ENCODE measurements at places on chromosomes 11 and 22.

DNA sequence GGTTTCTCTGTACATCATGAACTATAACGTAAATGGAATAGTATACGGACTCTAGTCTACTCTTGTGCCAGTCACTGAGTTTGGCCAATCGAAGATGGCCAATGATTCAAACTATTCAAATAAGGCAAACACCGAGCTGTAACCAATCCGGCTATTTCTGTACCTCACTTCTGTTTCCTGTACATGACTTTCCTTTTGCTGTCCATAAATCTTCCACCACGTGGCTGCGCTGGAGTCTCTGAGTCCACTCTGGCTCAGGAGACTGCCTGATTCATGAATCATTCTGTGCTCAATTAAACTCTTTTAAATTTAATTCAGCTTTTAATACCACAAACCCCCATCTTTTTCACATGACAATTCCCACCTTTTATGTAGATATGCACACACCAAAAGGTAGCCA, 1.5 kb upstream of the JAML start:
- no peak for DNase-seq

- DNase-seq = no peak
These were observed 22.0 kb upstream of the PATE1 start for GRCh38 chr11:125724125-125724524.

GRCh38 chr11:122778148-122778547, 60.2 kb upstream of the CRTAM start:
- no peak for DNase-seq

- DNase-seq = no peak
These were observed 60.4 kb upstream of the CD5 start for GRCh38 chr11:61041755-61042518.

DNA sequence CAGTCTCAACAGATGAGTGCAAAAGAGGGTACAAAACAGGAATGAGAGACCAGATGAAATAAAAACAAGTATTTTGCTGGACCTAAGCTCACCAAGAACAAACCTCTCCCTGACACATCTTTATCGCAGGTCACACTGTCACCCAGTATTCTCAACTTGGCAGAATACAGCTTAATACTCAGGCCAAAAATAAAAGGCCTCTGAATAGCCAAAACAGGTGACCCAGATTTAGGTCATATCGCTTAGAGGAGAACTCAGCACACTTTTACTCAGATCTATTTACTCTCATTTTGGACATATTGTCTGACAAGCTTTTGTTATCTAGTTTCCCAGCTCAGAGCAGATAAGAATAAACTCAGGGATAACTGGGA, 216.9 kb upstream of the SYN3 start:
- DNase-seq = no peak

DNA sequence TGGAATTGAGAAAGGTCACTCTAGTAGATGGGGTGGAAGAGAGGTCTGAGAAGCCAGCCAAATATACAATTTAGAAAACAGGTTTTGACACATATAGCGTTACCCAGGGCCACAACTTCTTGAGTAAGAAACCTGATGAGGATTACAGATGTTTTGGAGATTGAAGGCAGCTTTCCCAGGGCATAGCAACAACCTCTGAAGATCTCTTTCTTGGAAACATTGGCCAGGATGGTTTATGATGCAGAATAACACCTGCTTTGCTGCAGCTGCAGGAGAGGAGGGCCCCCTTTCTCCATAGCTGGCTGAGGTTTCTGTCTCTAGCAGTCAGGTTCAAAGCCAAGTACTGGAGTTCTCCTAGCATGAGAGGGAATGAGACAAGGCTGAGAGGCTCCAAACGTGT, 75.1 kb upstream of the NUP50 start:
- no peak for DNase-seq

DNA sequence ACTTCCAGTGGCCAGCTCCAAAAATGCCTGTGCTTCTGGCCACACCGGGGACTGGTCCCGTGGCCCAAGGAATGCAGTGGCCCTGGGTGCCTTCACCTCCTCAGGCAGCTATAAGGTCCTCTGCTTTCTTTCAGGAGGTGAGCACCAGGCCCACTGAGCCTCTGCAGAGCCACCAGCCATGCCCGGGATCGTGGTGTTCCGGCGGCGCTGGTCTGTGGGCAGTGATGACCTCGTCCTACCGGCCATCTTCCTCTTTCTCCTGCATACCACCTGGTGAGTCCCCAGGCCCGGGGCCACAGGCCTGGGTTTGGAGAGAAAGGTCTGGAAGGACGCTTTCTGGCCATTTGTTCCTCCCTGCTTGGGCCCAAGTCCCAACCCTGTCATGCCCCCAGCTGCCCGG, 32.5 kb upstream of the MYRF start:
- DNase-seq = no peak

GRCh38 chr22:38754751-38755154, 1.0 kb downstream of the SUN2 start:
- no peak for DNase-seq

- no peak for DNase-seq
These were observed 11.6 kb downstream of the CPSF7 start for GRCh38 chr11:61418136-61418535.

GRCh38 chr22:41925783-41926460, 684 bp downstream of the TNFRSF13C start:
- no peak for DNase-seq

DNA sequence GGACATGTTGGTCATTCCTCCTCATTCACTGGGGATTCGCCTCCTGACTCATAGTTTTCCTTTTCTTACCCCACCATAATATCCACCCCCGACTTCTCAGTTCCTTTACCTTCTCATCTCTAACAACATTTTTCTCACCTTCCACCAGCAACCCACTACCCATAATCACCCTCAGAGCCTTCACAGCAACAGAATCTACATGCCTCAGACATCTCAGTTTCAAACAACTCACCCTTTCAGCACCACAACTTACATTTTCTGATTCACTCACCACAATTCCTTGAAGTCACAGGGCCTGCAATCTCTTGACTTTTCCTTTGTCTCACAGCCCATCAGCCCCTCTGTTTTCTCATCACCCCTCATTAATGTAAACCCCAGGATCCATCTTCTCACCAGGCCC, 2.3 kb upstream of the MTNR1B start:
- no peak for DNase-seq

DNA sequence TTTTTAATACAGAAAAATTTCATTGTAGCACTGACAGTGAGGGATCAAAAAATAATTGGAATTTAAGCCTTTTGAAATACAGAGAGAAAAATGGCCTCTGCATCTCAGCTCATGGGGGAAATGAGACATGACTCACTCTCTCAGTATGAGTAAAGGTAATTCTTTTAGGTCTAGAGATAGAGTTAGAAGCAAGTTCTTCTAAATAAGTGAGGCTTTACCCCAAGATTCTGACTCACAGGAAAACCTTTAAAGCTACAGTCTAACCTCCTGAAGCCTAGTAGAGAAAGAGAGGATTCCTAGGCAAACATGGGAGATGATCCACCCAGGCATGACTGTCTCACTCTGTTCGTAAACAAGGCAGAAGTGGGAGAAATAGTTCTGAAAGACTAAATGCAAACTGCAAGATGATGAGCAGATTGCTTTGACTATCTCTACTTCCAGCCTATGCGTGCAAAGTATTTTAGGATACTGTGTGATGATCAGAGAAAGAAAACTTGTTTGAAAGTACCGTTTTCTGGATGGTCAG, 1003.3 kb upstream of the CCDC90B start:
- DNase-seq = no peak

DNA sequence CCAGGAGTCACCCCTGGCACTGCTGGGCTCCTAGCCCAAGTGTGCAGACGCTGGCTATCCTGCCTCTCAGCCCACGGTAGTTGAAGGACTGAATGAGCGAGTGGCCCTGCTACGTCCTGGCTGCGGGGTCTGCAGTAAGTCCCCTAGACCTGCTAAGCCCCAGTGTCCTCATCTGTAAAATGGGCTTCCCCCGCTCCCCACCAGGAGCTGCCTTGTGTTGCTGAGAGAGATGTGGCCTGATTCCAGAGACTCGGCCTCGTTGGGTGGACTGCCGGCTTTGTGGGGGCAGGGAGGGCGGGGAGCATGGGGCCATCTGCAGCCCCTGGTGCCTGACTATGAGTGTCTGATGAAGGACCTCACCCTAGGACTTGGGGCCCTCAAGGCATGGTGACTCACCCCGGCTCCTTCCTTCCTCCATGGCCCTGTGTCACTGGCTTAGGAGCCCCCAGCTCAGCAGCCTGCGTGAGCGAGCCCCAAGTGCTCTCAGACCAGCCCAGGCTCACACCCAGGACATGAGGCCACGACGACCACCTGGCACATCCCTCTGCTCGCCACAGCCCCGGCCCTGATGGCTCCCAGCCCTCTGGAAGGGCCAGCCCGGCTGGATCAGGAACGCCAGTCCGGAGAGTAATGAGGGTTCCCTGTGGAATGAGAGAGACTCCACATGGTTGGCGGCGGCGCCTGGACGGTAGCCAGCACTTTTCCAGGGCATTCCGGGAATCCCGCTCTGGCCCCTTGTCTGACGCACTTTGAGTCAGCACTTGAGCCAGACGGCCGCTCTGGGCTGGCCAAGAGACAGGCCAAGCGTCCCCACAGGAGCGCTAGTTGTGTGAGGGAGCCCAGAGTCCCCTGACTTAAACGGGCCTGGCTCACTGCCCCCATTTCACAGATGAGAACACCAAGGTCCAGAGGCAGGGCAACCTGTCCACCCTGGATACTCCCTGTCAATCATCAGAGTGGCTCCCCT, 50.5 kb upstream of the SHISAL1 start:
- peak; percentile 93 for DNase-seq

- DNase-seq = no peak
These were observed 3.9 kb downstream of the GNB1L start for GRCh38 chr22:19850763-19851109.

DNA sequence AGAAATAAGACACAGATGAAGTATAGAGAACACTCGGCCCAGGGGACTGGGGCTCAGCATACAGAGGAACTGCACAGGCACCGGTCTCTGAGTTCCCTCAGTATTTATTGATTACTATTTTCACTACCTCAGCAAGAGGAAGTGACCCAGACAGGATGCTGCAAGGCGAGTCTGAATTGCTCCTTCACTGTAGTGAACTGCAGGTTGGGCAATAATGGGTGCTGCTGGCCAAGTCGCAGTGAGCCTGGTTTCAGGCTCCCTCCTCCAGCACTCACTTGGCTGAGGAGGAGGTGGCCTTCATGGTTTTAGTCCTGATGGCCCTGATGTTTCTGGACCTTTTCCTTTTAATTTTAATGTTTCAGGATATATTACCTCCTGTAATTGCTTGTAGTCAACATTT, 10.4 kb downstream of the OR52K2 start:
- no peak for DNase-seq

- no peak for DNase-seq
These were observed 7.6 kb upstream of the SLC39A13 start for GRCh38 chr11:47400768-47401279.

DNA sequence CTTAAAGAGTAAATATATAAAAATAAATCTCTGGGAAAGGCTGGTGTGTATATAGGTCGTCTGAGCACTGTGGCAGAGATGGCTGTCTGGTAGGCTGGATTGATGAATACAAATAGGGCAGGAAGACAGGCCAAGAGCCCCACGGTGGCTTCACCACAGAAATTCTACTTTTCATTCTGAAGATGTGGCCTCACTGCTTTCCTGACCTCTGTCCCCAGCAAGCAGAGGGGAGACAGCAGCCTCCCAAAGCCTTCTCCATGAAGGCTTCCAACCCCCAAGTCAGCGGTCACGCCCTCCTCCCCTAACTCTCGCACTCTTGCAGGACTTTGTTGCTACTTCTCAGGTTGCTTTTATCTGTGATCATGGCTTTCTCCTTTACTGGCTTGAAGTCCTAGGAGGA, 10.6 kb upstream of the KCNJ1 start:
- DNase-seq = no peak

GRCh38 chr22:50169774-50170341, 673 bp upstream of the PANX2 start:
- DNase-seq = no peak

DNA sequence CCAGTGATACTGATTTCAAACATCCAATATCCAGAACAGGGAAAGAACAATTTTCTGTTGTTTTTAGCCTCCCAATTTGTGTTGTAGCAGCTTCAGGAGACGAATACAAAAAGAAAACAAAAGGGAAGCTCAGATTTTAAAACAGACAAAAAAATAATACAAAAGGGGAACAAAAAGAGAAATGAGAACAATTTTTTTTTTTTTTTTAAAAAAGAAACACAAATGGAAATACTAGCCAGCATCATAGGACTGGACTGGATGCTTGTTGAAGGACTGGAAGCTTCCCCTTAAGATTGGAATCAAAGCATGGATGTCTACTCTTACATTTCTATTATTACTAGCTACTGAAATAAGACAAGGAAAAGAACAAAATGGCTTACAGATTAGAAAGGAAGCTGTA, 46.5 kb upstream of the SORL1 start:
- no peak for DNase-seq

DNA sequence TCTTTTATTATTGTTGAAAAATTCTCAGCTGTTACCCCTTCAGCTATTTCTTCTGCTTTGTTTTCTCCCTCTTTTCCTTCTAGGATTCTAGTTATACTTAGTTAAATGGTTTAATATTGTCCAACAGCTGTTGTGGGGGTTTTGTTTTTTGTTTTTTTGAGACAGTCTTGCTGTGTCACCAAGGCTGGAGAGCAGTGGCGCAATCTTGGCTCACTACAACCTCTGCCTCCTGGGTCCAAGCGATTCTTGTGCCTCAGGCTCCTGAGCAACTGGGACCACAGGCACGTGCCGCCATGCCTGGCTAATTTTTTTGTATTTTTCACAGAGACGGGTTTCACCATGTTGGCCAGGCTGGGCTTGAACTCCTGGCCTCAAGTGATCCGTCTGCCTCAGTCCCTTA, 12.7 kb downstream of the SDHAF2 start:
- no peak for DNase-seq

GRCh38 chr11:93497596-93497995, 45.6 kb downstream of the SMCO4 start:
- DNase-seq = no peak

DNA sequence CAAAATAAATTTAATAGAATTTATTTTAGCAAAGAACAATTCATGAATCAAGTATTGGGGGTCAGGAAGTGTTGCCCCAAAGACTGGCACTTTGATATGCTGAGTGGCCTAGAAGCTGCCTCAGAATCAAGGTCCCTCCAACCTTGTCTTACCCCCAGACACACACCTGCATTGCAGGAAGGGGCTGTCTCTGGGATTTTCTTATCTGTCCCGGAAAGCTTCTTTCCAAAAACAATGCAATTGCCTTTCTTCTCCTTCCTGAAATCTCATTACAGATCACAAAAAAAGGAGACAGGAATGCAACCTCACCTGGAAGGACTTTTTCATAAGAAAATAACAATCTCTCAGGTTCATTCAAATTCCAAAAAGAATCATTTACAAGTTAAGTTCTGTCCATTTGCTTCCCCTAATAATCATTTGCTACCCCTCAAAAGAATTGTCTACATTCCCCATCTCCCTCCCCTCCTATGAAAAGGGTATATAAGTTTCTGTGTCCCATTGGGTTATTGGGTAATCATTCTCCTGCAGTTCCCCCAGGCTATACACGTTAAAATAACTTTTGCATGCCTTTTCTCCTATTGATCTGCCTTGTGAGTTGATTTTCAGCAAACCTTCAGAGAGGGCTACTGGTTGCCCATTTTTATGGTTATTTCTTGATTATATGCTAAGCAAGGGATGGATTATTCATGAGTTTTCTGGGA, 21.3 kb downstream of the OR10A6 start:
- DNase-seq = no peak
